ENCODE measurements at places on chromosomes 2 and 18. TPM values are rescaled to one million over a fixed set of nuclear protein-coding genes. Genes with fewer than 3 reads are reported as not detected.

DNA sequence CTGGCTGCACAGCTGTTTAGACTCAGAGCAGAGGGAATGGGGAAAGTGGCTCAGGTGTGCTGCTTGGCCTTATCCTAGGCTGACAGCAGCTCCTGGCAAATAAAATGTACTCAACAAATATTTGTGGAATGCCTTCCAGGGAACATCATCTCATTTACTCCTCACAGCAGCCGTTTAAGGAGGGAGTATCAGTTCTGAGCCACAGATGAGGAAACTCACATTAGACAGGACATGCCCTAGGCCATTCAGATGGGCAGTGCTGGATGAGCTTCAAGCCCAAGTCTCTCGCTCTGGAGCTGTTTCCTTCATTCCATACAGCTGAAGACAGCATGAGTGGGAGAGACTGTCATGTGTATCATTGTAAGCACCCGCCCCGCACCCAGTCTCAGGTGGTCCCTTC, 129.6 kb upstream of the CNGA3 start:
- DNase-seq, result peak; percentile 20

DNA sequence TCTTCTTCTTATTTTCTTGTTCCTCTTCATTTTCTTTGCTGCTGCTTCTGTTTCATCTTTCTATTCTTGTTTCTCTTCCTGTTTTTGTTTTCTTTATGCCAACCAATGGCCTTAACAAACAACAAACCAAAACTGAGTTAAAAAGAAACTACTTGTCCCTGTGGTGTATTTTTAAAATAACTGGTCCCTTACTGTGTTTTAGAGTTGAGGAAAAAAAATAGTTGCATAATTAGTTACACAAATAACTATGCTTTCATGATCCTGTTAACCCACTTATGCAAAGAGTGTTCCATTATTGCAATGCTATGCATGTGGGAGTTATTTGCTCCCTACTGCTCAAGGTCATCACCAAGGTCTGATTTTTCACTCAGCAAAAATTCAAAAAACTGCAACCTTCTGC, 39.5 kb upstream of the IMP4 start:
- DNase-seq, result no peak

DNA sequence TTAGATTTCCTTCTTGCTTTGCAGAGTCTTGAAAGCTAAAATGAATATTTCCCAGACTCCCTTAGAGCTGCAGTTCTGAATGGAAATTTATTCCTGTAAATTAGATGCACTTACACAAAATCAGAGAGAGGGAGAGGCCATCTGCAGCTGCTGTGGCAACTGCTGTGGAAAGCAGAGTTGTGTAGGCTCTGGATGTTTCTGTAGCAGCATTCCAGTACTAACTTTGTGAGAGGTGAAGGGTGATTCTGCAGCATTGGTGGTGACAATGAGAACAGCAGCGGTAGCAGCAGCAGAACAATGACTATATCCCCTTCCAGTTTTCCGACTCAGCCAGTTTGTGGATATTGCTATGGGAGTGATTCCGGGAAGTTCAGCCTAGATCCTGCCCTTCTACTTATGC, 433.0 kb upstream of the REG3G start:
- DNase-seq, result no peak

USP37 gene
- 12.3 TPM for total RNA-seq

FBXO41 gene
- total RNA-seq, result 1.1 TPM

DNA sequence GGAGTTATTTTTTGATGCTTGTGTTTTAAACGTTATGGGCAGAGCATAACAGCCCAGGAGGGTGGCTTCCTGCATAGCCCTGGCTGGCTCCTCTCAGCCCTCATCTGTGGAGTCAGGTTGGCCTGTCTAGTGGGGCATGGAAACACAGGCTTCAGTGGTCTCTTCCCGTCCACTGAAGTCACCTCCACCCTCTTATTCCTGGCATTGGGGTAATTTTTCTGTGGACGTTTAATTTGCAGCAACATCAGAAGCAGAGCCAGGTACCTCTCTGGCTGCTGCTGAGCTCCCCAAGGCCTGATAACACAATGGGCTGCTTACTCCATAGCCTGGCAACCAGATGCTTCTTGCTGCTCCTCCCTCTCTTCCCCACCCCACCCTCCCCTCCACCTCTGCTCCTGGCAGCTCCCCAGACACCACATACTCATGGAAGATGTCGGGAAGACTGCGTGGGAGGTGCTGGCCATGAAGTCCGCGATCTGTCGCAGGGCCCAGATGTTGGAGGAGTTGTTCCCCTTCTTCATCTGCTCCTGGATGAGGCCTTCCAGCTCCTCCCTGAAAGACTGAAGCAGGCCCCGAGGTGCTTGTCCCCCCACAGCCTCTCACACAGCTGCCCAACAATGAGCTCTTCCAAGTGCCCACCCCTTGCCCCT, 64.0 kb downstream of the ADD2 start:
- peak; percentile 62 for DNase-seq

EIF2B4 gene
- 36.1 TPM for total RNA-seq

AQP4 gene
- total RNA-seq, result not detected
